ENCODE measurements at places on chromosomes 6 and 20.

GRCh38 chr6:52871621-52872020, 31.0 kb upstream of the GSTA5 start:
- no peak for DNase-seq

GRCh38 chr20:419556-420165, 11.6 kb downstream of the RBCK1 start:
- DNase-seq, result no peak

DNA sequence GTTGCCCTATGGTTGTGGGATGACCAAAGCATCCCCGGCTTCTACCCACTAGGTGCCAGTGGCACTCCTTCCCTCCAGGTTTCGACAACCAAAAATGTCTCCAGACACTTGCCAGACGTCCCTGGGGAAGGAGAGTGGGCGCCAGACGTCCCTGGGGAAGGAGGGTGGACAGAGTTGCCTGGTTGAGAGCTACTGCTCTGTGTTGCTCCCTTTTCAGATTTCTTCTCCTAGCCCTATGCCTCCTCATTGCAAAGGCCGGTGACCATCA, 13.1 kb downstream of the LRRC73 start:
- no peak for DNase-seq

GRCh38 chr20:61976644-61977418, 88.8 kb downstream of the TAF4 start:
- DNase-seq, result no peak

GRCh38 chr6:24492475-24492874, 2.3 kb upstream of the ALDH5A1 start:
- DNase-seq, result no peak

DNA sequence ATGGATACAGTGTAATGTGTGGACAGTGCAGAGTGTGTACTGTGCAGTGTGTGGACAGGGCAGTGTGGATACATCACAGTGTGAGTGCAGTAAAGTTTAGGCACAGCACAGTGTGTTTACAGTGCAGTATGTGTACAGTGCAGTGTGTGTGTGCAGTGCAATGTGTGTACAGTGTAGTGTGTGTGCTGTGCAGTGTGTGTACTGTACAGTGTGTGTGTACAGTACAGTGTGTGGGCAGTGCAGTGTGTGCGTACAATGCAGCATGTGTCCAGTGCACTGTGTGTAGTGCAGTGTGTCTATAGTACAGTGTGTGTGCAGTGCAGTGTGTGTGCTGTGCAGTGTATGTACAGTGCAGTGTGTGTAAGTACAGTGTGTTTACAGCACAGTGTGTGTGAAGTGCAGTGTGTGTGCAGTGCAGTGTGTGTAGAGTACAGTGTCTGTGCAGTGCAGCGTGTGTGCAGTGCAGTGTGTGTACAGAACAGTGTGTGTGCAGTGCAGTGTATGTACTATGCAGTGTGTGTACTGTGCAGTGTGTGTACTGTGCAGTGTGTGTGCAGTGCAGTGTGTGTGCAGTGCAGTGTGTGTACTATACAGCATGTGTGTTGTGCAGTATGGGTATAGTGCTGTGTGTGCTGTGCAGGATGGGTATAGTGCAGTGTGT, 385.2 kb downstream of the KIF16B start:
- DNase-seq, result no peak

- no peak for DNase-seq
Measured at GRCh38 chr6:169915769-169916550, 164.5 kb downstream of the ERMARD start.

DNA sequence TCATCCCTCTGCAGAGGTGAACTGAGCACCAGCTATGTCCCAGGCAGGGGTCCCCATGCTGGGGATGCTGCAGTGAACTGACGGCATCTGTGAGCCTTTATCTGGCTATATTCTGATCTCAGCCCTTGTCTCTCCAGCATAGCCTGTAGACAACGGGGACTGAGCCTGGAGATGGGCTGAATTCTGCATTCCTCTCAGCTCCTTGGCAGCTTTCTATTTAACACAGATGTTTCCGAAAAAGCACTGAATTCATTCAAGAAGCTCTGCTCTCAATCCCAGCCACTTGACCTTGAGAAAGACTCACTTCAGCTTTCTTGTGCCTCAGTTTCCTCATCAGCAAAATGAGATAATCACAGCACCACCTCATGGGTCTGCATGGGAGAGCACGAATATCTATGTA, 204.4 kb upstream of the PMEPA1 start:
- DNase-seq, result no peak

DNA sequence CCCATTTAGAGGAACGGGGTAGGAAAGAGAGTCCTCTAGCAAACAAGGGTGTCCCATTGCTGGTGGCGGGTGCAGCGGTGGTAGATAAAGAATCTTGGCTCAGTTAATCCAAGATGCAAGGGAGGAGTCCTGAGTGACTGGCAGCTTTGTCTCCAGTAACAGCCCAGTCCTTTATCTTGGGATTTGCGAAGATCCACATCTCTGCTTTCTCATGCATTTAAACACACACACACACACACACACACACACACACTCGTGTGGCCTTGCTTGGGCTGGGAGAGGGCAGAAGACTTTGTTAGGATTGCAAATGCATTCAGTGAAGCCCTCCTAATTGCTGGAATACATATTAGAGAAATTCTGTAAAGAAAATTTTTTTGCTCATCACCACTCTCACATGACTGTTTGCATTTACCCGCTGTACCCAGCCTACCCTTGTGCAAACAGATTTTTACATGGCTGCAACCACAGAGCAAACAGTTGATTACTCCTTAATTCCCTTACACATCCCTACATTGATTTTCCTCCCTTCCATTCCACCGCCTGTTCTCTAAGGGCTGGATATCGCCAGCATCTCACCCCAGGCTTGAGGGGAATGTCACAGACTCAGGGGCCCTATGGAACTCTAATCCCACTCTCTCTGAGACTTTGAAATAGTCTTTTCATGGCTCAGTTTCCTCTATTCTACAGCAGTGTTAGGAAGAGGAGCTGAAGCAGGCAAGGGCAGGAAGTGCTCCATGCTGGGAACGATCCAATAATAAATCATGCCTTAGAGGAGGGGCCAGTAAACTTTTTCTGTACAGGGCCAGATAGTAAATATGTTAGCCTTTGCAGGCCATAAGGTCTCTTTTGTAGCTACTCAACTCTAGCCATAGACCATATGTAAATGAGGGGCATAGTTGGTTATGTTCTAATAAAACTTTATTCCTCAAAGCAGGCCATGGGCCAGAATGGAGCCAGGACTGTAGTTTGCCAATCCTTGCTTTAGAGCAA, 3.5 kb downstream of the C6orf132 start:
- no peak for DNase-seq

DNA sequence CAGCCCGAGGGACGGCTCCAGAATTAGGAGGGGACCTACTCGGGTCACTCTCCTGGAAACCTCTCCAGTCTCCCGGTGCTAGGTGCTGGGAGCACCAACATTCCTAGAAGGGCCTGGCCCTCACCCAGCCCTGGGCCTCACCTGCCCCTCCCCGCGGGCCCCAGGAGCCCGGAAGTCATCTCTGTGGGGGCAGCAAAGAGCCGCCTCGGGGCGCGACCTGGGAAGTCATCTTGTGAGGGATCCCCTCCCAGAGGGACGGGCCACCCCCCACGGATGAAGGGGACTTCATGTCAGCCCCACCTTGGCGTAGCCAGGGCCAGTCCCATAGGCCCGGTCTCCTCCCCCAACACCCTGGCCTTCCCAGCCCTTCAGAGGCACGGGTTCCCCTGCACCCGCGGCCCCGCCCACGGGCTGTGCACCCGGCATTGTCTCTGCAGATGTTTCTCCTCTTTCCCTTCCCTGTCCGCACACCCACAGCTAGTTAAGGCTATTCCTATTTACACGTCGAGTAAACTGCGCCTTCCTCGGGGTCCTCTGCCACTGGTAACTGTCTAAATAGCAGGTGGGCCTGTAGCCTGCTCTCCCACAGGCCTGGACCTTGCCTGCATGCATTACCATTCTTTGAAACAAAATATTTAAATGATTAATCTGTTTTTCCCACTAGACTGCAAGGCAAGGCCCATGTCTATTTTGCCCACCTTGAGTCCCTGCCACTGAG, 896 bp upstream of the RNASET2 start:
- peak; percentile 41 for DNase-seq

DNA sequence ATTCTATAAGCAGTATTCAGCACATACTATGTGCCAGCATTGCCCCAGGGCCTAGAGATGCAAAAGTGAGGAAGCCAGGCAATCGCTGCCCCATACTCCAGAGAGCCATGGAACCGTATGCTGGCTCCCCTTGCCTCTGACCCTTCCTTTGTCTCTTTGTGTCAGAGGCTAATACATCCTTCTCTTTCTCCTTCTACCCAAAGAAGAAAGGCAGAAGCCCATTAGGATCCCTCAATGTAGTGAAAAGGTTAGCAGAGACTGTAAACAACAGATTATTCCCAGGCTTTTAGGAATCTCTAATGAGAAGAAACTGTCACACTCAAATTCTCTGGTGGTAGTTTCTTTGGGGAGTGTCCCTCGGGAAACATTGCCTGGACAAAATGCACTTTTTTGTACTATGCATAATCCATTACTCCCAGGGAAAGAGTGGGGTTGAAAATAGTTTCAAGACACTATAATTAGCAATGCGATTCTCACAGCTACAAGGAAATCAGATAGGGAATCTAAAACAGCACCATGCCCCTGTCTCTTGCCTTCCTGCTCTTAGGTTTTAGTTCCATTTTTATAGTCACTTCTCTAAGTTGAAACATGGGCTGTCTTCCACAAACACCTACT, 325.2 kb upstream of the CNR1 start:
- DNase-seq, result no peak

DNA sequence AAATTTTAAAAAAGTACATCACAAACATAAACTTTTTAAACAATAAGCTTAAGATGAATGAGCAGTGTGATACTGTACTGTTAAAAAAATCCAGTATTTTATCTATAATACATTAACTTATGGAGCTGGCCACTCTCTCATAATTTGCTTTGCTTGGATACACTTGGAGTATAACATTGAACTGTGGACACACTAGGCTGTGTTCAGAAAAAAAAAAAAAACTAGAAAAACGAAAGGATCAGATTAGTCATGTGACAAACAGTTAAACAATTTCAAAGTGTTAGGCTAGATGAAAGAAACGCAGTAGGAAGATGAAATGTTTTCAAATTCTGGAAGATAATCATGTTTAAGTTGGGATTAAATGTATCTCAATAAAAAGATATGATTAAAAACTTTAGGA, 220.0 kb downstream of the GRIK2 start:
- no peak for DNase-seq

GRCh38 chr6:11791354-11792107, 12.9 kb upstream of the ADTRP start:
- no peak for DNase-seq

DNA sequence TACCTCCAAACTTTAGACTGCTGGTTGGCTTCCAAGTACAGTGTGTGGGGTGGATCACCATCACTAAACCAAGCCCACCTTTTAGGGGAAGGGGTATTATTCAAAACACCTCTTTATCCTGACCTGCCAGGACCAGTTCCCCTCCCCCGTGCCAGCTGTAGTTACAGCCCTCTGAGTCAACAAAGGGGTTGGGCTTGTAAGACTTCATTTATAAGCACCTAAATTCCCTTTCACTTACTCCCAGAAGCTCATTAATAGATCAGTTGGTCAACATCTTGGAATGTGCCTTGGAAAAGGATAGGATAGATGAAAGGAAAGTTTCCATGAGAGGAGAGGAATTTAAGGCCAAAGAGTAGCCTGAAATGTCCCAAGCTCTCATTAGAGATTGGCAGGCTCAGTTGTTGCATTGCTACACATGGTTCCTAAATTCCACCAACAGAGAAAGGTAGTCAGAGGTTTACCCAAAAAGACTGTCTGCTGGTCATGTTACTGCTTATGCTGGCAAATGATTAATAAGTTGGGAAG, 59.2 kb downstream of the TNFAIP3 start:
- DNase-seq, result peak; percentile 41

DNA sequence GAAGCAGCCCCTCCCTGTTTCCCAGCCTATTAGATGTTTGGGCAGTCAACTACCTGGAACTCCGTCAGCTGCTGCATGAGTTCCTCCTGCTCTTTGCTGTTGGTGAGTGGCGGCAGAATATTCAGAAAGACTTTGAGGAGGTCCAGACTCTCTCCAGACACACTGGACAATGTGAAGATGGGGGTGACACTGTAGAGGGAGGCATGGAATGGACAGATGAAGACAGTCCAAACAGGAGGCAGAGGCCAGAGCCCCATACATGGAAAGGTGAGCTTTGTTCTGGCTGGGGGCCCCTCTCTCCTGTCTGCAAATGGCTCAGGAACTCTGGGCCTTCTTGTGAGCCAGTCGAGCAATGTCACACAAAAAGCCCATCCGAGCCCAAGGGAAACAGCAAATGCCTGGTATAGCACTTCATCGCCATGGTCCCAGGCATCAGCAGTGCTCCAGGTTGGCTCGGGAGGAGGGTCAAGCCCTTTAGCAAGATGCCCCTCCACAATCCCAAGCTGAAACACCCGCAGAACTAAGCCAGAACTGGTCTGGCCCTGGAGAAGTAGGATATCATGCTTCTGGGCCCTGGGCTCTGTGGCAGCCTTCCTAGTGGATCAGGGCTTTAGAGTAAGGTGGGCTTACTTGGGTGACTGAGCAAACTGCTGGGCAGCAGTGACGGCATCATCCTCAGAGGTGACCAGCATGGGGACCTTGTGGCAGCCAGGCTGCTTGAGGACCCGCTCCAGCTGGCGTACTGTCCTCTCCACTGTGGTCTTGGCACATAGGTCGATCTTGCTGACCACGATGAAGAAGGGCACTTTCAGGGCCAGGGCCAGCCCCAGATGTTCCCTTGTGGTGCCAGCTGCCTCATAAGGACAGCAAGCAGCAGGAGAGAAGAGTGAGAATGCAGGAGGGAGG, 4.9 kb downstream of the GTPBP2 start:
- no peak for DNase-seq

DNA sequence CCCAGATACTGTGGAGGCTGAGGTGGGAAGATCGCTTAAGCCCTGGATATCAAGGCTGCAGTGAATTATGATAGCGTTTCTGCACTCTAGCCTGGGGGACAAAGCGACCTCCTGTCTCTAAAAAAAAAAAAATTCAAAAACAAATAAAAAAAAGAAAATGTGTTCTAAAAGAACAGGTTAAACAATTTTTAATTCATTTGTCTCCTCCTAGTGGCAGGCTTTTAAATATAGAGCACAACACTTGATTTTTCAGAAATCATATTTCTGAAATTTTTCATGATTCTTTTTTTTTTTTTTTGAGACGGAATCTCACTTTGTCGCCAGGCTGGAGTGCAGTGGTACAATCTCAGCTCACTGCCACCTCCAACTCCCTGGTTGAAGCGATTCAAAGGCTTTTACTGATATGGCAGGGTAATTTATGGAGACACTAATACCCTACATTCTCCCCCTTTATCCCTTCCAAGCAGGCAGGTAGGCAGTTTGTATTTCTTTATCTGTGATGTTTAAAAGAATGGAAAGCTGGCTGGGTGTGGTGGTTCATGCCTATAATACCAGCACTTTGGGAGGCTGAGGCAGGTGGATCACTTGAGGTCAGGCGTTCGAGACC, 8.7 kb upstream of the GTF3C6 start:
- DNase-seq, result no peak

- no peak for DNase-seq
Measured at GRCh38 chr6:44177691-44178423, 19.2 kb downstream of the CAPN11 start.

GRCh38 chr6:157999168-158000051, 17.7 kb downstream of the SYNJ2 start:
- no peak for DNase-seq

Measured in stimulated activated CD4-positive, alpha-beta T cell treated with anti-CD3 and anti-CD28 coated beads, Interleukin-4, amount 100 ng/mL, for 48 hours (primary cell).